Stimulated activated CD4-positive, alpha-beta T cell treated with anti-CD3 and anti-CD28 coated beads, Interleukin-4, amount 100 ng/mL, for 4 hours (primary cell): ENCODE measurements at places on chromosomes 3 and 15.

DNA sequence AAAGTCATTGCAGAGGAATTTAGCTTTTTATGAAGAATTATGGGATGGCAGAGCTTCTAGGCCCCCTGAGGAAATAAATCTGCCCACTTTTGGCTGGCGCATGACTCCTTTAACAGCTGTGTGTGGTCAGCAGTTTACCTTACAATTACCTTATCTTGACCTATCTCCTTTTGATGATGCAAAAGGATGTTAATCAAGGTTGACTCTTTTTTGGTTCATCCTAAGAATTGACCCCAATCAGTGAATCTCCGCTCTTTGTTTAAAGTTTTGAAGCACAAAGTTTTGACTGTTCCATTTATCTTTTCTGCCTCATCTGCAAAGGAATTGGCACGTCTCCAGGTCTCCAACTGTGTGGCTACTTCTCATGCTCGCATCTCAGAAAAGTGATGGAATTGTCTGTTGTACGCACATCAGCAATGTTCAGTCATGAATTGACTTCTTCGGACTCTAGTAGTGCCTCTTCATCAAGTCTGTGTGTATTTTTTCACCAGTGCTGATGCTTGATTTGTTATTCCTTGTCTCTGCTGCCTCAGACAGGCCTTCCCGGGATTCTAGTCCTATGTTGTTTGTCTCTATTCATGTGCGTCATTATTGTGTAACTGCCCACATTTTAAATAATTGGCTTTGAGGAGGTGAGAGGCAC, 196.2 kb upstream of the CFAP20DC start:
- DNase-seq = no peak

- no peak for DNase-seq
These were observed 6.1 kb upstream of the MESP2 start for GRCh38 chr15:89770041-89770440.

- DNase-seq = no peak
These were observed 789.2 kb downstream of the DIPK2A start for GRCh38 chr3:144760831-144761230.

DNA sequence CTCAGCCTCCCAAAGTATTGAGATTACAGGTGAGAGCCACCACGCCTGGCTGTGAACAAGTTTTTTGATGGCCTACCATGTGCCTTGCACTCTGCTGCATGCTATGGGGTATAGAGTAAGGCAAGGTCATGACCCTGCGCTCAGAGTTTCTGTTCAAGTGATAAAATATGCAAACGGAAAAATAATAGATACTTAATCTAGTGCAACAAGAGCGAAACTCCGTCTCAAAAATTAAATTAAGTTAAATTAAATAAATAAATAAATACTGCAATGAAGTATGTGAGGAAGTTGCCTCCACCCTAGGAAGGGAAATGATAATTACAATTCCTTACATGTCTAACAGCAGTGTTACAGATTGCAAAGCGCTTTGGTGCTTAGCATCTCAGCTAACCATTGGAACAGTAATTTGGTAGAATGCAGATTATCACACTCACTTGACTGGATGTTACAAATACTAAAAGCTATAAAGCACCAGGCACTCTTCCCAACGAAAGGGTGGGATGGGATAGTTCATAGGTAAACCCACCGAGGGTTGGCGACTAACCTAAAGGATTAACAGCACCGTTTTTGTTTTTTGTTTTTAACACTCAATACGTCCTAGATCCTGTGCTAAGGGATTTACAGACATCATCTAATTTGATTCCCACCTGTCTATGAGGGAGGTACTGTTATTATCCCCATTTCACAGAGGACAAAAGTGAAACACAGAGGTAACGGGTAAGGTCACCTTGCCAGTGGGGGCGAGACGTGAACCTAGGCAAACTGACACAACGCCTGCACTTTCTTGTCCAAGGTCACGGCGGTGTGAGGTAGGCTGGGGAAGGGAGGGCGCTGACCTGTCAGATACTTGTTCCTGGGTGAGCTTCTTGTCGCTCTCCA, 793 bp upstream of the FANCD2 start:
- DNase-seq = no peak

- no peak for DNase-seq
These were observed 10.1 kb upstream of the FBXW12 start for GRCh38 chr3:48361928-48362327.

DNA sequence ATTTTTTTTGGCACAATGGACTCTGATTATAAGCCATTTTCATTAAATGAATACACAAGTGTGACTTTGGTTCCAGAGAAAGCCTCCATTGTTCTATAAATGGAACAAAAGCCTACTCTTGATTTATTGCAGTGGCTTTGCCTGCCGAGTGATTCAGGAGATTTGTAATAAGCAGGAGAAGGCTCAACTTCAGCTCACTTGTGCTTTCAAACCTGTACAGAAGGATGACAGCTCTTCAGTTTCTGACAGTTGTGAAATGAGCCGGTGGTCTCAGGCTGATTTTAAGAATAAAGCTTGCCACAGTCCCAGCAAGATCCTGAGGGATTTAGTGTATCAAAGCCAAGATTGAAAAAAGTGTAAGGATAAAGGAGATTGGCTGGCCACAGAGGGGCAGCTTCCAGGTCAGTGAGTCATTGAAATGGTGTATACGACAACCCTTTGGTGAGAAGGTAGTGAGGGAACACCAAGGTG, 438.8 kb upstream of the TGFBR2 start:
- no peak for DNase-seq

DNA sequence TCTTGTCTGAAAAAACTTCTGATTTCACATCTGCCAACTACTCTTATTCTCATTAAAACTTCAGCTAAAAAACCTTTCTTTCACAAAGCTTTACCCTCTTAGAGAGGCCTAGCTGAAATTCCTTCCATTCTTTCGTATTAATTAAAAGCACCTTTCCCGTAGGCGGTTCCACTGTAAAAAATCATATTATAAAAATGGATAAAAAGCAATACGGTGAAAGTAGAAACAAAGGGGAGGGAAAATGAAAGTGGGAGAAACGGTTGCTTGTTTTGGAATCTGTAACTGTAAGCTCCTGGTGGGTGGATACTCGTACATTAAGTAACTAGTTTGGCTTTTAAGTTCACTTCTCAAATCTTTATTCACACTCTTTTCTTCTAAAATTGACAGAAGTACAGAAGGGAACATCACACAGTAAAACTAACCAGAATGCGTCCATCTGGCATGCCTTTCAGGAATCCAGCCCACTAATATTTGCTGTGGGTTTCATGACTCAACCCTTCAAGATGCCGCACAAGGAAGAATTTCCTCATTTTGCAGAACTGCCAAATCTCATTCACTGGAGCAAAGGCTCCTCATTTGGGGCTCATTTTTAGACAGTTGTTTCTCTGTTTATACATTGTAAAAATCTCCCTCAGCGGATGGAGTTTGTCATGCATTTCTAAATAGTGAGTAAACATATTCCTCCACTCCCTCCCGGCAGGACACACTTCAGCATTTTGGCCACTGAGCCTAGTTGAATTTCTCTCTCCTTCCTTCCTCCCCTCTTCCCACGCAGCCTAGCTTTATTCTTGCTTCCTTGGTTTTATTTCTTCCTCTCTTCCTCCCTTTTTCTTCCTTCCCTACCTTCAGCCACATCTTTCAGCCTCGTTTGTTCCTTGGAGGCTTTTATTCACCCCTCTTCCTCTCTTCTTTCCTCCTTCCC, 419.5 kb upstream of the NAALADL2 start:
- DNase-seq = no peak

- no peak for DNase-seq
These were observed 5.2 kb downstream of the LOXL1 start for GRCh38 chr15:73931441-73931840.

DNA sequence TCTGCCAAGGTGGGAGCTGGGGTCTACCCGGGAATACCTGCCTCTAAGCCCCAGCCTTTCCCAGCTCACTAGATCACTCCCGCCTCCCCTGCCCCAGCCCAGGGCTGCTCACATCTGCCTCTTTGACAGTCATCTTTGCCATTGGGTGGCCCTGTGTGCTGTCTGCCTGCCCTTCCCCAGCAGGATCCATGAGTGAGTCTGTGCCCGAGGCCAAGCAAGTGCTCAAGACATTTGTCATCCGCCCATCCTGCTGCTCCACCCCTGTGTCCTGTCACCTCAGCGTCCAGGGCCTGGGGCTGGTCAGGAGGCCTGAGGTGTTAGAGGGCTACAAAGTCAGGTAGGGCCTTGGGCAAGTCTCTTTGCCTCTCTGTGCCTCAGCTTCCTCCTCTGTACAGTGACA, 89.4 kb downstream of the LSM3 start:
- no peak for DNase-seq

- DNase-seq = no peak
These were observed 23.1 kb downstream of the HCN4 start for GRCh38 chr15:73345658-73346057.

DNA sequence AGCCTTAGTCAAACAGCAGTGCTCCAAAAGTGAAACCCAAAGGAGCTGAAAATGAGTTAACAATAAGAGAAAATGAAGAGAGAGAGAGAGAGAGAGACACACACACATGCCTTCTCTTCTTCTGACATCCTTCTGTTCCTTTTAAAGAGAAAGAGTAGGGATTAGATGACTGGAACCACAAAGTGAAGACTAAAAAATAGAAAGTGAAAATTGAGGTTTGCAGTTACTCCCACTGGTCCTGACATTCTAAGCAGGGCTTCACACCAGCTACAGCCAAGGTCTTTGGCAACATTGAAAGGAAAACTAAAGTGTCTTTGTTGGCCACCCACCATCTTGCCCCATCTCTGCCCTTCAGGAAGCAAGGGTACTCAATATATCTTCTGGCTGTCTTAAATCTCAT, 59.2 kb downstream of the USP50 start:
- no peak for DNase-seq

GRCh38 chr3:151789853-151790463, 24.0 kb upstream of the AADAC start:
- no peak for DNase-seq

GRCh38 chr15:33586786-33587697, 276.3 kb downstream of the RYR3 start:
- DNase-seq = no peak

DNA sequence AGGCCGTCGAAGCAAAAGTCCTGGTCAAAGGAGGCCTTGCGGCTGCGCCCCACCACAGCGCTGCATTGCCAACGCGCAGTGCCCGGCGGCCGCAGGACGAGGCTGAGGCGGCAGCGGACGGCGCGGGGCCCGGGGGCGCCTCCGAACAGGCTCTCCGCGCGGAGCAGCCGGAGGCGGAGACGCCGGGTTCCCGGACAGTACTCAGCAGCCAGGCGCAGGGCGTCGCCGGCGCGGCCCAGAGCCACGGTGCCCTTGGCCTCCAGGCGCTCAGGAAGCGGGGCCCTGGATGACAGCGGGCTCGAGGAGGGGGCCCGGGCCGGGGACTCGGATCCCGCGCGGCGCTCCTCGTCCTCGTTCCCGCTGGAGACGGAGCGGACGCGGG, 1.1 kb downstream of the C2CD4B start:
- DNase-seq = no peak

DNA sequence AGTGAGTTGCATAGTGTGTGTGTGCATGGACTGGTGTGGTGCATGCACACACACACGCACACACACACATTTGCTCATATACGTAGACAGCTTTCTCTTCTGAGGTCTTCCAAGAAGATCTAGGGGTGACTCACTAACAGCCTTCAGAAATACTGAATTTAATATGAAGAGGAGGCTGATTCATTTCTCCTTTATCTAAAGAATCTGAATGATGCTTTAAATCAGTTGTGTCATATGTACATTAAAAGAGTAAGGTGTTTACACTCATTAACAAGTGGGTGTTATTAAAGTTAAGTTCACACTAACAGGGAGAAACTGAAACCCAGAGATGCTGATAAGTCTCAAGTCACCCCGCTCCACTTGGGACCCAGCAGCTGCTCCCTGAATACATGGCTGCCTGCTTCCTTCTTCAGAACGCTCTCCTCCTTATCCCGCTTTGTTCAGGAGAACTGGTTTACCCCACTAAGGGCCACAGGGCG, 22.0 kb downstream of the TMPRSS7 start:
- peak; percentile 7 for DNase-seq

DNA sequence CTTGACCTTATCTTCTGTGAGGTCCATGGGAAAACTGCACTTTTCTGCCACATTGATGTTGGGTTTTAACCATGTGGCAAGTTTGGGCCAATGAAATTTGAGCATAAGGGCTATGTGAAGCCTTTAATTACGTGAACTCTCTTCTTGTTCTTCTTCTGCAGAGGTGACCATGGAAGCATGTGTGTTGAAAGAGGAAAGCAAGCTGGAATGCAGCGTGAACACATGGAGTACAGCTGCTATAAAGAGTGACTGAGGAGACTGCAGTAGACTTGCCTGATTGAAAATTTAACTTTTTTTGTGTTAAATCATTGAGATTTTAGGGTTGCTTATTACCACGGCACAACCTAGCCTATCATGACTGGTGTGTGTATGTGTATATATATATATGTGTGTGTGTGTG, 347.3 kb downstream of the ZIC1 start:
- no peak for DNase-seq

- DNase-seq = no peak
These were observed 37.8 kb downstream of the EHHADH start for GRCh38 chr3:185215873-185216606.

DNA sequence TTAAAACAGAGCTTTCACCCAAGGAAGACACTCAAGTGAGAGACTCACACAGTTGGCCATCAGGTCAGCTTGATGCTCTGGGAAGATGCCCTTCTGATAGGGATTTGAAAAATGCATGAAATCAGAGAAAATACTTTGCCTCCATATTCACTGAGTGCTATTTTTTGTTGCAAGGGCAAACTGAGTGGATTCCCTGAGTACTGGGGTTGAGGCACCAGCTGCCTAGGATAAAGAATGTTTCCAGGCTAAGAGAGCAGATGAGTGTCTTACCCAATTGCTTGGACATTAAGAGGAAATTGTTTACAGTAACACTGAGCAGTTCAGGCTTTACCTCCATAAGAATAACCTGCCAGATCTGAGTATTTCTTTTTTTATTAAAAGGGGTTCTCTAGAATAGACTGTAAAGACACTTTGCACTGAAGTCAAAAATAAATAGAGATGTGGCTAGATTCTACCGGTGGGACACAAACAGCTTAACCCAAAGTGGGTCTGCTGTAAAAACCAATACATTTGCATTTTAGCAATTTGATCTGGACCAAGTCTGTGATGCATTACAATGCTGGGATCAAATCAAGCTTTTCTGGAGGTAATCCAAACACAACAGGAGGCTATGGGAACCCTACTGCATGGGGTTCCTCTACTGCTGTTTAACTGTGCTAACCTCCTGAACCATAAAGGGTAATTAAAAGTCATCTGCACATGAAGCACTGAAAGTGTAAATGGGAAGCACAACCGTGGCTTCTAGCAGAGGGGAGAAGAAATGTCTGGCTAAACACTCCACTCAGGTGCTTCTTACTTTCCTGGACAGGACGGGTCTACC, 238.8 kb upstream of the WNT5A start:
- no peak for DNase-seq

DNA sequence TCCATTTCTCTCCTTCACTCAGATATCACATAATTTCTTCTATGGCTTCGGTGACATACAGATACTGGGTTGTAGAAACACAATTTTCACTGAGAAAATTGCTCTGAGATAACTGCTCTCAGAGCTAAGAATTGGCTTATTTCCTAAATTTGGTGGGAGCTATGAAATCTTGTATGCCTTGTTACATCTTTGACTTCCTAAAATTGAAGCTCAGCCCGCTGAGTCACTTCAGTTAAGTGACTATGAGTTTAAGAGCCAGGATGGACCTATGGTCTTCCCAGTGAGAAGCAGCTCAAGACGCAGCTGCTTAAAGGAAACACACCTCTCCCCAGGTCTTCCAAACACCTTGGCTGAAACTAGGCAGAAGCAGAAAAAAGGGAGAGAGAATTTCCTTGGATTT, 56.4 kb downstream of the EFHB start:
- DNase-seq = no peak

- no peak for DNase-seq
These were observed 156.6 kb downstream of the PLD1 start for GRCh38 chr3:171653701-171654100.
